ENCODE measurements at places on chromosomes 3 and 15.

DNA sequence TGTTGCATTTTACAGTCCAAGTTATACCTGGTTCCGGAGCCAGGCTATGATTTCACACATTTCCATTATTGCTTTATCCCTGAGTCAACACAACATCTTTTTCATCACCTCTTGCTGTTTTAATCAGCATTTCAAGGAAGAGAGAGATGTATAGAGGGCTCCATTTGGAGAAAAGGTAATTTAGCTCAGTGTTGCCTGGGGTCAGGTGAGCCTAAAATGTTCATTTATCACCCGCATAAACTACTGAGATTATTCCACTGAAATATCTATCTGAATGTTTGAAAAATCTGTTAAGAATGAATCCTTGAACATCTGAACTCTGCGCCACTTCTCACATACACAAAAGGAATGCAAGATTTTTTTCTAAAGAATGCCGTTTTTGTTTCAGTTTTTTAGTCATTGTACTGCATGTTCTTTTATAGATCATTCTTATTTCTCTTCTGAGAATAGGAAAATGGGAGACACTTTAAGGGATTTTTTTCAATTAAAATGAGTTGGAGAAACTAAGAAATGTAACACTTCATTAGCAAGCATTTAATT is 51.5 kb upstream of the AGTR1 start:
- DNase-seq: no peak

DNA sequence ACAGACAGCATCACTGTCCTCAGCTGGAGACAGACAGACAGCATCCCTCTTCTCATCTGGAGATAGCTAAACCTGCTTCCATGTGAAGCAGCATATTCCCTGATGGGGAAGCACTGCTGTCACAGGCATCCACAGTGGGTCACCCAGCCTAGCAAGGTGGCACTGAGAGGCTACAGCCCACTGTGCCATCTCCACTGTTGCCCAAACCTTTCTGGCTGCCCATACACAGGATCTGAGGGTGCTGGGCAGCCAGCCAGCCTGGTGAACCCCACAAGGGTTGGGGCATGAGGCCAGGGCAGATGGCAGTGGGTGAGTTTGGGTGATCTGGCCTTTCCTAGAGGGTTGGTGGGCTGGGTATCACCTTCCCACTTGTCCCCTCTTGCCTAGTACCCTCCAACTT is 11.7 kb downstream of the CHST13 start:
- no peak for DNase-seq

GRCh38 chr3:100082714-100083113 is 31.6 kb downstream of the FILIP1L start:
- no peak for DNase-seq

DNA sequence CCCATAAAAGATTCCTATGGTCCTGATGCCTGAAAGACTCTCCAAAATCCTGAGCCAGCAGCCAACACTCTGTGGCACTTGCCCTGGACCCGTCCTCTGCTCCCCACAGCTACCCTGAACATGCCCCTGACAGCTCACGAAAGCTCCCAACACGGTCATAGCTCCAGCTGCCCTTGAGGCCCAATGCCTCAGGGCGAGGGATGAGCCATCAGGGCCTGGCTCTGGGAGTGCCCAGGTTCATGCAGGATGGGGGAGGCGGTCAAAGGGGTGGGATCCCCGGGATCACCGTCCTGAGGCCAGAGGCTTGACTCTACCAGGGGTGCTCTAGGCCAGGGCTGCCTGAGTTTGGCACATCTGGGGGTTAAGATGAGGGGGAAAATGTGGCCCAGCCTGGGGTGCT is 72.7 kb upstream of the RPL32 start:
- DNase-seq: no peak

DNA sequence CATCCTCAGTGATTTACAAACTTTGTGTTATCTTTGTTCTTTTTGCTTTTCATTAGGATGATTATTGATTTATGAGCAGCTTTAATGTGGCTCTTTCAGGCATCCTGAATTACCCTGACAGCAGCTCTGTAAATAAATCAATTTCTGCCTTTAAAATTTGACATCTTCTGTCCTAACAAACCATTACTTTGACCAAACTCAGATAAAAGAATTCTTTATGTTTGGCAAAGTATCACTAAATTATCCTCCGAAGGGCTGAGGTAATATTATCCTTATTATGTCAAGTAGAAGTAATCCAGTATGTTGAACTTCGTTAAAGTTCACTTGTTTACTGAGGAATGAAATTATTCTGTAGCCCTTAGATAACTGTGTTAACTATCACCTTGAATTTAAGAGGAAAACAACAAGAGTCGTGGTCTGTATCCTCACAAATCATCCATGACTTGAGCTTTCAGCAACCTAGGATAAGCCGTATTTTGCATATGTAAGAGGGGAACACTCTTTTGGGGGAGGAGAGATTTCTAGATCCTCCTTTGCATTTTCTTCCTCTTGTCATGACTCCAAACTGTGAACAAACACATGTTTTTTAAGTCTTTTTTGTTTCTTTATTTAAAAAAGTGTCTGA is 173.2 kb upstream of the STAC start:
- DNase-seq: no peak

- no peak for DNase-seq
Measured at GRCh38 chr3:55467099-55467498, 20.0 kb downstream of the WNT5A start.

DNA sequence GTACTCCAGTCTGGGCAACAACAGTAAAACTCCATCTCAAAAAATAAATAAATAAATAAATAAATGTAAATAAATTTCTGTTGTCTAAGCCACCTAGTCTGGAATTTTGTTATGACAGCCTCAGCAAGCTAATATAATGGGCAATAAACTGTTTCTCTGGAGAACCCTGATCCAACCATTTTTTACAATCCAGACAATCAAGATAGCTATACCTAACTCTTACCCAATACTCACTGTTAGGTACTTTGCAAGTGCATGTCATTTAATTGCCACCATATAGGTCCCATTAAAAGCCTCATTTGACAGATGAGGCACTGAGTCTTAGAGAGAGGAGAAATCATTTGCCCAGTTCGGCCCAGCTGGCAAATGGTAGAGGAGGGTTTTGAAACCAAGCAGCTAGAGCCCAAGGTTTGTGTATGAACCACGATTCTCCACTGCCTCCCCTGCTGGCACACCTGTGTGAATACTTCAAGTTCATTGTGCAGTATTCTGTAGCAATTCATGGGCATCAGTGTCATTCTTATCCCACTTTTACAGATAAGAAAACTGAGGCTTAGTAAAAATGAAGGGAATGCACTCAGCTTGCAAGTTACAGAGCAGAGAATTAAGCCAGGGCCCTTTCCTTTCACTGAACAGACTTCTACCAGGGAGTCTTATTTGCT is 107.0 kb upstream of the UBE2E1 start:
- DNase-seq: no peak

DNA sequence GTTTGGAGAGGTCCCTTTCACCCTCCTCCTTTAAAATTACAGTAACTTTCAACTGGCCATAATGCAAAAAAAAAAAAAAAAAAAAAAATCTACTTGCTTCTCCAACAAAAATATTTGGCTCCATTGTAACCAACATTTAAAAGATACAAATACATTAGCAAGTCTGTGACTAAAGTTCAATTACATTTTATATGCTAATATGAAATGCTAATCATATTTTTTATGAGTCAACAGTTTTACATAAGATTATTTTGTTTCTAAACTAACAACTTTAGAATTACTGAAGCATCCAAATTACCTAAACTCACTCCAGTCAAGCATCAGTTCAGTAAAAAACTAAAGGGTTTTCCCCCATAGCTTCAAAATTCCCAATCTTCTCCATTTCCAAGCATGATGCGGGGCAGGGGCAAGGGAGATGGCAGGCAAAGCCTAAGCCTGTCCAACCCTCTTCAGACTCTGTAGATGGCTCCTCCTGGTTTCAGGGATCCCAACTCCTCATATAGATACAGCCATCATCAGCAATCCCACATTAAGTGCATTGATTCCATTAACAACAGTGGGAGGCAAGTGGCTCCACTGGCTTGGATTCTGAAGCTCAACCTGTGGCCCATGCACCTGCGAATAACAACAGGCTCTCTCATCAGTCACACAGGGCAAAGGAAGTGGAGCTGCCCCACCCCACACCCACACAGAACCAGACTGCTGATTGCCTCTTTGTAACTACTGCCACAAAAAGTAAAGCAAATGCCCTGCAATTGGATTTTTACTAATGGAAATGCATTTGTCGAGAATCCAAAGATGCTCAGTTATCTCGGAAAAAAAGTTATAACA is 15.0 kb downstream of the SFMBT1 start:
- DNase-seq: peak; percentile 23

DNA sequence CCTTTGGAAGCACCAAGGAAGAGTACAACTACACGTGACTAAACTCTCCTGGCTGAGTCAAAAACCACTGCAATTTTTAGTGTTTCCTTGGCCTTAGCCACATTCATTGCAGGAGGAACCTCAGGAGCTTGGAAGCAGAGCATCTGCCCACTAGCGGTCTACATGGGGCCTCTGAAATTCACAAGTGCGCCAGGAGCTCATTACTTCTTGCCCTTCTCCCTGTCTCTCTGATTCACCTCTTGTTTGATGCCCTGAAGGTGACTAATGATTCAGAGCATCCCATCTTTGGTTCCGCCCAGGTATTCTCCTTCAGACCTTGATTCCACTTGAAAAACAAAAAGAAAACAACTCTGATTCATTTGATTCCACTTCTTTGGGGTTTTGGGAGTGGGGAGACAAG is 201.1 kb upstream of the LPP start:
- DNase-seq: no peak

GRCh38 chr3:16309558-16309957 is 44.5 kb downstream of the OXNAD1 start:
- no peak for DNase-seq
